ENCODE measurements at places on chromosomes 12 and 14.

DNA sequence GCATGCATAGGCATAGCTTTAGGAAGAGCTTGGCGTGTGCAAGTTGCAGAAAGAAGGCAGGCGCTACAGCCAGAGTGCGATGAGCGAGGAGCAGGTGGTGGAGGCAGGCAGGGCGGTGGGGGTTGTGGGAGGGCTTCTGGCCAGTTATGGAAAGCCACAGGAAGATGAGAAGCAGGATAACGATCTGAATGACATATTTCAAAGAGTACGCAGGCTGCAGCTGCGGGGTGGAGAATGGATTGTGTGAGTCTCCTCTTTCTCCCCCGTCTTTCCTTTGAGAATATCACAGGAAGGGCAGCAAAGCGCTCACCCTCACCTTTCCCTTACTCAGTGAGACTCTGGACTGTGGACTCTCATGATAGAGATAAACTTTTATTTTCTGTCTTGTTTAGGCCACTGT, 48.7 kb upstream of the PLXNC1 start:
- no peak for DNase-seq

- peak; percentile 70 for DNase-seq
These were observed 593 bp downstream of the PIP4P1 start for GRCh38 chr14:20460458-20461224.

DNA sequence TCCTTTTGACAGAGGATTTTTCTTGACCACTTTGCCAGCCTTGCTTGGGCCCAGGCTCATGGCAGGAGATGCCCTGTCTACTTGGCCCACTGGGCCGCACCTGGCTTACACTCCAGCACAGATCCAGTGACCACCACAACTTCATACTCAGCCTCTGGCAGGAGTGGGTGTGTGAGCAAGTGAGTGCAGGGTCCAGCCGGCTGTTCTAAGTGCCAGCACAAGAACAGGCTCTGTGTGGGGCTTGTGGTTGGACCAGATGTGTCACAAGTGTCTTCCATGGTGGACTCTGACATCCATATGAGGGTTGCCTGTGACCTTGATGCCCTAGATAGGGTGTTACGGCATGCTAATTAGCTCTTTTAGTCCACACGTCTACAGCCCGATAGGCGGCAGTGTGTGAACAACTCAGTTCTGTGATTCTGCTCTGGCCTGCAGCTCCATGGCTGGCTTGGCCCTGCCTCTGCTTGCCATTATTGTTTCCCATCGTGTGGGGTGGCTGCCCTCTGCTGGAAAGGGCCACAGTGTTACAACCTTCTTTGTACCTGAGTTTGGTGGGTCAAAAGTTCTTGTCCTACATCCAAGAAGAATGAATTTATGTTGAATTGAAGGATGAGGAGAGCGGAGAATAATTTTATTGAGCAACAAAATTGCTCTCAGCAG, 1089.1 kb downstream of the SLC6A15 start:
- DNase-seq, result no peak

GRCh38 chr14:79920180-79920692, 291.1 kb downstream of the DIO2 start:
- no peak for DNase-seq

DNA sequence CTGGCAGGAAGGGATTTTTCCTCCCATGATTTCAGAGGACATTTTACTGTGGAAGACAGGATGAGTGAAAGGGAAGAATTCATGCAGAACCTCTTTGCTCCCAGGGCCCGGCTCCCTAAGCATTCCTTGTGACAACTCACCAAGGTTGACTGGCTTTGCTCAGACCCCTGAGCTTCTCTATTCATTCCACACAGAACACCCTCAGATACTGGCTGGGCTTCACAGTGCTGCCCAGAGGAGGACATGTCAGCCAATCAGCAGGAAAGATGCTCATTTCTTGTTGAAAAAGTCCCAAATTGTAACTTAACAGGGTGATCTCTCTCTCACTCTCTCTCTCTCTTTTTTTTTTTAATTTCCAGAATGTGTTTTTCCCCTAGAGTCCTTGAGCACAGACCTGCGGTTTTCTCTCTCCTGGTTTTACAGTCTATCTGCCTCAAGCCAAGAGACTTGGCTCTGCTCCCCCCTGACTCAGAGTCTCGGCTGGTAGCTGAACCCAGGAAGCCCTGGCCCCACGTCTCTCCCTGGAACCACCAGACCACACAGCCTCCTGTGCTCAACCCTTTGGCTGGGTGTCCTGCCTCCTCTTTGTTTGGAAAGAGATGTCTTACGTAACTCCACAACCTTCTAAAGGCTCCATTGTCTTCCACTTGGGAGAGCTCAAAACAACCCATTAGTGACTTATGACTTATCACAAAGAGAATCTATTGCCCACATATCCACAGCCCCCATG, 43.9 kb downstream of the SSPN start:
- no peak for DNase-seq

DNA sequence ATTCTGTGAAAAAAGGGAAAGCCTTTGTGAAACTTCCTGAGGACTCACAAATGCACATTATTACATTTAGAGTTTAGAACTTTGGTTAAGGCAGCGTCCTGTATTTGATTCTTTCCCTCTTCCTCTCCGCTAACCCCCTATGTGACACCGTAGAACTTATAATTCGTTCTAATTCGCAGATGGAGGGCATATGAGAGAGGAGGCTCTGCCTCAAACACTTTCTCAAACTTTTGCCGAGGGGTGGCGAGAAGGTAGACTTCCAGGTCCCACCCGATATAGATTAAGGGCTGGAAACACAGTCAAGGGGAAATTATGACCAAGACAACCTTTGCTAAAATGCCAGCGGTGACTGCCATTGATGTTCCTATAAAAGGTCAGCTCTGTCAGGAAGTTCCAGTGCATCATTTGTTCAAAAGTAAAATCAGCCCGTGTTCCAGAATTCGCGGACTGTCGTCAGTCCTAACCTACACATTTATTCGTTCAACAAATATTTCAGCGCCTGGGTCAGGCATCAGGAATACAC, 904 bp upstream of the PAPOLA start:
- DNase-seq, result no peak

GRCh38 chr14:90658541-90658967, 157.7 kb downstream of the TTC7B start:
- DNase-seq, result no peak

- no peak for DNase-seq
These were observed 102.3 kb upstream of the DIO3 start for GRCh38 chr14:101458741-101459550.

- DNase-seq, result no peak
These were observed 163.5 kb downstream of the DIO2 start for GRCh38 chr14:80047761-80048160.

DNA sequence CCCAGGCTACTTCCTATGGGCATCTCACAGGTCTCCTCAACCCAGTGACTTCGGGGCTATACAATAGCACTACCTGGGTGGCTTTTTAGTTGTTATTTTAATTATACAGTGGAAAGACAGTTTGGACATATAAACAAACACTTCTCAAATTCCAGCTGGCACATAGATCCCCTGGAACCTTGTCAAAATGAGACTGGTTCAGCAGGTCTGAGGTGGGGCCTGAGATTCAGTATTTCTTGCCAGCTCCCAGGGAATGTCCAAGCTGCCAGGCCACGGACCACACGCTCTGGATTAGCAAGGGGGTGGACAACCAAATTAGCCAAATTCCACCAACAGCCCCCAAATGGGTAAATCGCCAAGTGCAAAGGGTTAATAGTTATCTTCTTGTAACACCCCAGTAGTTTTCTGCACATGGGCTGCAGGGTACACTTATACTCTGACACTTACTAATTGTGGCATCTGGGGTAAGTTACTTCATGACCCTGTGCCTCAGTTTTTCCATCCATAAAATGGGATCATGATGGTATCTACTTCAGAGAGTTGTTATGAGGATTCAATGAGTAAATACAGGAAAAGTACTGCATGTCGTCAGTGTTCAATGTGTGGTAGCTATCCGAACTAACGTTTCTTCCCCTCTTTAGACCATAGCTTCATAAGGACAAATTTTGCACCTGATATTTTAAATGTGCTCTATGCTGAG, 789.4 kb upstream of the TBX3 start:
- no peak for DNase-seq

GRCh38 chr12:72485017-72485701, 213.0 kb downstream of the TRHDE start:
- no peak for DNase-seq

DNA sequence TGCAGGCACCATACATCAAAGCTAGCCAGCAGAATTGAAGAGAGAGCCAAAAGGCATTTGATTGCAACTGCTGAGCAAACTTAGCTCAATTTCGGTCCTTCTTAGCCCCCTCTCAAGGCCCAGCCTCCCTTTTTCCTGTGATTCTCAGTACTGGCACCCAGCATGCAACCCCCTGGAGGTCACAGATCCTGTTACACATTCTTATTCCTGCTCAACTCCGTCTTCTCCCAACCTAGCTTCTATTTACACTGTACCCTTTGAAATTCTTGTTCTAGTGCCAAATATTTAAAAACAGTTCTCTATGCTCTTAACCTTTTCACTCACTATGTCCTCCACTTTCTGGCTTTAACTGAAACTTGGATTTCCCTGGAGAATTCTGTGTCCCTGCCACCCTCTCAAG, 131.3 kb upstream of the CPSF6 start:
- no peak for DNase-seq

DNA sequence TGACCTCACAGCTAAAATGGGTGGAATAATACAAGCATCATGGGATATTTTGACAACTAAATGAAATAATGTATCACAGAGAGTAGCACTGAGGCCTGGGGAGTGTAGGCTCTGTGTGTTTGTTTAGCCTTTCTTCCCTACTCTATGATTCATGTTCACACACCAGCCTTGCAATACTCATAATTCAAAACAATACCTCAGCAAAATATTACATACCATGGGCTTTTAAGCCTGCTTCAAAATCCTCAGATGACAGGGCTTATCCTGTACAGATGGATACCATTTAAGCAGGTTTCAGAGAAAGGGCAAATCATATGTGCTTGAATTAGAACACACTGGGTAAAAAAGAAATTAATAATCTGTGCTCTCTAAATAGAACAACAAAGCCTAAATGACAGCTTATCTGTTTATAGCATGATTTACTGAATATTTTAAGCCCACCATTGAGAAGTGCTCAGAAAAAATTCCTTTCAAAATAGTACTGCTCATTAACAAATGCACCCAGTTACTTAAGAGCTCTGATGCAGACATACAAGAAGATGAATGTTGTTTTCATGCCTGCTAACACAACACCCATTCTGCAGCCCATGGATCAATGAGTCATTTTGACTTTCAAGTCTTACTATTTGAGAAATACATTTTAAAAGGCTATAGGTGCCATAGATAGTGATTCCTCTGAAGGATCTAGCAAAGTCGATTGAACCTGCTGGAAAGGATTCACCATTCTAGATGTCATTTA, 84.9 kb upstream of the ADAMTS20 start:
- no peak for DNase-seq

GRCh38 chr14:68401855-68402254, 391.0 kb downstream of the ZFP36L1 start:
- DNase-seq, result no peak

DNA sequence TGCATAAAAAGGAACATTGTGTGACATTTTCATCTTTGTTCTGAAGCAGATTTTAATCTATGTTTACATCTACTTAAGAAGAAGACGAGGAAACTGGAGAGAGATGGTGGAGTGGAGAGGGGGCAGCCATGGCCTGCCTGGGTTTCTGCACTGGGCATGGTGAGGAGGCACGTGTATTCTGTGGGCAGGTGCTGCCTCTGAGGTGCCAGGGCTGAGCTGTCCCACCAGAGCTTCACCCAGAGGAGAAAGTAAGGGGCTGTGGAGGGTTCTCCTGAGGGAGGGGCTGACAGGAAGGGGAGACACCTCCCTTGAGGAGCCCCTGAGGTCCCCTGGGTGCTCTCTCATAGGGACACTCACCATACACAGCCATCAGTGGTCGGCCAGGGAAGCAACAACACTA, 372.4 kb upstream of the OR4E1 start:
- no peak for DNase-seq

- no peak for DNase-seq
These were observed 6.9 kb upstream of the ACVRL1 start for GRCh38 chr12:51900323-51900889.

DNA sequence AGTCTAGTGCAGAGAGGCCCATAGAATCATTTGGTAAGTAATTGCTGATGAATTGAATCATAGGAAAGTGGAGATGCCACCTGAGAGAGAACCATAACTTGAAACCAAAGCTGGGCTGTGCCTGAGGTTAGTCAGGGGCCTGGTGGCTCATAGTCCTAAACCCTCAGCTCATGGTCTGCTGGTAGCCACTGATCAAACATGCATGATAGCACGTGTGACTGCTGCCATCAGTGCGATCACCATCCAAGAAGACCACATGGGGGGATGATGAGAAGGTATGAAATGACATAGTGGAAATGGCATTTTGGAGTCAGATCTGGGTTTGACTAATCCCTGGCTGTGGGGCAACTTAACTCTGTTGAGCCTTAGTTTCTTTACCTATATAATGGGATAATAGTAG, 190.5 kb downstream of the CACNA1C start:
- DNase-seq, result no peak

DNA sequence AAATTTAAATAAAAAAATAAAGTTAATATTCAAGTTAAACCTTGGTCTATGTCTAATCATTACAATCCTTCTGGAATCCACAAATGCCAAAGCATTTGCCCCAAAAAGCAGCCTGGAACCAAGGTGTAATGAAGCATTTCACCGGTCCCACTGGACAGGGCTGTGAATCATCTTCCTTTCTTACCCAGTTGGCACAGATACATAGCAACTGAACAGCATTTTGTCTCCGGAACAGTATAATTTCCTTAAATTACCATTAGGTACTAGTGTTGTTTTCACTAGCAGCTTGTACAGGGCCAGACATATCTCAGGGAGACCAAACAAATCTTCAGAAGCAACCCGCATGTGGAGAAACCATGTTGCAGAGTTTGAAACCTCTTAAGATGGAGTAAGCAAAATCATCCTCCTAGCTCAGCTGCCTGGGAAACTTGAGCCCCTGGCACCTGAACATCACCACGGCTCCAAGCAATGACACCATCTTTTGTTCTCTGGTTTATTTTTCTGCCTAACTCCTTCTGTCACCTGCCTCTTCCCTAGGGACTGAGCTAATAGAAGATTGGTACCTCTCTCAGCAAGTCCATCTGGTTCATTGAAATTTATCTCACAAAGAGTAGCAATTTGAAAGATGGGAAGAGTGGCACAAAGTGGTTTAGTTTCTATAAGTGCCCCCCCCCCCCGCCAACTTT, 17.9 kb upstream of the MDM1 start:
- DNase-seq, result no peak

Data from CD4-positive, alpha-beta T cell (primary cell).